ENCODE measurements at places on chromosomes 1 and 21.

GRCh38 chr1:77632216-77632615 lies 50.2 kb downstream of the ZZZ3 start:
- DNase-seq = no peak

DNA sequence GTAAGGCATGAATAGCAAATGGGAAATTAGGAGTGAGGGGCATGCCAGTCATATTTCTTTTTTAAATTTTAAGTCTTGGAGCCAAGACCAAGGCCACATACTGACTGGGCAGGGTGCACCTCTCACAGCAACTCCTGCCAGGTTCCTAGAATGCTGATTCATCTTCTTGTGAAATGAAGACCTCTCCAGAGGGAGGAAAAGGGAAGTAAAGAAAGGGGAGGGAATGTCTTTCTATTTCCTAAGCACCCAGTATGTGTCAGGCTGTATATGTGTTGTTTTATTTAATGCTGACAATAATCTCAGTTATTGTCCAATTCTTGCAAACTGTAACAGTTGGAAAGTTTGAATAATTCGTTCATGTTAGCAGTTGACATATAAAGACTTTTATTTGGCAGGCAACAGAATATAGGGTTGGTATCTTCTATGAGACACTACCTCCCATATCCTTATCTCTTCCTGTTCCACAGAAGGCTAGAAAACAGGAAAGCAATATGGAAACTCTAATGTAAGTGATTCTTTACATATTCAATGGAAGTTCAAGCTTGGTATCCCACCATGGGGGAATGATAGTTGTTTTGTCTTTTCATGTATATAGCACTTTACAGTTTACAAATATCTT lies 259.1 kb upstream of the USP24 start:
- DNase-seq = no peak

DNA sequence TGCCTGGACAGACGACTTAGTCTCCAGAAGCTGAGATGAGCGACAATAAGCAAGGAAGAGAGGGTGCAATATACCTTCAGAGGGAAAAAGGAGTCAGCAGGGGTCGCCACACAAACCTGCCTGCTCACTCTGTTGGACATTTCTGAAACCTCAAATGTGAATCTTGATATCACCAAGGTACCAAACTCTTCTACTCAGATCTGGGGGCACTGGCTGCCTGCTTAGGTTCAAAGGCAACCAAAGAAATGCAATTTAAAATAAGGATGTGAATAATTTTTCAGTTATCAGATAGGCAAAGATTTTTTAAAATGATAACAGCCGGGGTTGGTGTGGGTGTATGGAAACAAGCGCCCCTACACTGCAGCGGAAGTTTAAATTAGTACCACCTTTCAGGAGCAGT lies 164.2 kb downstream of the HIVEP3 start:
- DNase-seq = no peak

DNA sequence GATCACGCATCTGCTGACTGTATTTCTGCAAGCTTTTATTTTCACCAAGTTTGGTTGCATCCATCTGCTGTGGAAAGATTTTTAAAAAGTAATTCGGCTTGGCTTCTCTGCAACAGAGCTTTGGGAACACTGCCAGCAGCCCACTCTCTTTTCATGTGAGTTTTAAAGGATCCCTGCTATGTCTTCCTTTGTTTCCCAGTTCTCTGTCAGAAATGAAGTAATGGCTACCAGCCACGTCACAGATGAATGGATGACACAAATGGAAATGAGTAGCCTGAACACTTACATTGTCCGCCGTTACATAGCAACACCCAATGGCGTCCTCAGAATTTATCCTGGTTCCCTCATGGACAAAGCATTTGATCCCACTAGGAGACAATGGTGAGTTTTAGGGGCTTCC lies 80.6 kb upstream of the RAVER2 start:
- no peak for DNase-seq

GRCh38 chr1:234250747-234251146 lies 122.5 kb upstream of the COA6 start:
- no peak for DNase-seq

DNA sequence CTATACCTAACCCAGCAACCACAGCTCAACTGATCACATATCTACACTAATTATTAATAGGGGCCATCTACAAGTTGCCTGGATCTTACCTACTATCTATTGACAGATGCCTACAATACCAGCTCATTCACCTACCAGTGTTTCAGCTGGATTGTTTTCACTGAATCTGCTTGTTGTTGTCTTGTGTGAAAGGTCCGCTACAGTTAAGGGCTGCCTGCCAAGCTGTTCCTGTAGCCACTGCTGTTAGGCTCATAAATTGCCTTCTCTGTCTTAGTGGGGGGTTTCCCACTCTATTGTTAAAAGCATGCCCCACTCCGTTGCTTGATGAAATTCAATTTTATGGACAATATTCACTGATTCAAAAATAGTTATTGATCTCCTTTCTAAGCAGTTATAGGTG lies 199.7 kb upstream of the TMPRSS15 start:
- DNase-seq = no peak

- no peak for DNase-seq
Observed at GRCh38 chr1:166721145-166721544, 118.1 kb upstream of the POGK start.

- peak; percentile 84 for DNase-seq
Observed at GRCh38 chr21:44297525-44298290, 2.1 kb upstream of the PFKL start.
